ENCODE measurements at places on chromosomes 12 and 14.

DNA sequence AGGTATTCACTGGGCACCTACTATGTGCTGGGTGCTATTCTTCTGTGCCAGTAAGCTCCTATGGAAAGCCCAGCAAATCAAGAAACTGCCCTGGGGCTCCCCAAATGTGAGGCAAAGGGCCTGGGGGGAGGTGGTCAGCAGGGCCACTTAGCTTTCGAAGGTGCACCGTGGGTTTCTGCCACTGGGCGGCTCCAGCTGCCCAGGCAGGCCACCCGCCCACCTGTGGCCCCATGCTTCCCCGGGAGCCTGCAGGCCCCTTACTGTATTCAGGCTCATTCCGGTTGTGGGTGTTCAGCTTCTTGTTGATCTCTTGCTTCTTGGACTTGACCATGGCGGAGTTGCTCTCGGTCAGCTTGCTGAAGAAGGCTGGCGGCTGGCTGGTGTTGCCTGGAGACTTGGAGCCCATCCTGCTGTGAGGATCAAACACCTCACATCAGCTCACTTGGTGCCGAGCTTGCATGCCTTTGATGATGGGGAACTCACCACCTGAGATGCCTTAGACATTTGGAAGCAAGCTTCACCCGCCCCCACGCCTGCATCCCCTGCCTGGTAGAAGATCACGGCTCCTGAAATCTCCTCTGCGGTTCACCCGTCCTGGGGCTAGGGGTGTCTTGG lies 37.3 kb downstream of the RFLNA start:
- DNase-seq = no peak

DNA sequence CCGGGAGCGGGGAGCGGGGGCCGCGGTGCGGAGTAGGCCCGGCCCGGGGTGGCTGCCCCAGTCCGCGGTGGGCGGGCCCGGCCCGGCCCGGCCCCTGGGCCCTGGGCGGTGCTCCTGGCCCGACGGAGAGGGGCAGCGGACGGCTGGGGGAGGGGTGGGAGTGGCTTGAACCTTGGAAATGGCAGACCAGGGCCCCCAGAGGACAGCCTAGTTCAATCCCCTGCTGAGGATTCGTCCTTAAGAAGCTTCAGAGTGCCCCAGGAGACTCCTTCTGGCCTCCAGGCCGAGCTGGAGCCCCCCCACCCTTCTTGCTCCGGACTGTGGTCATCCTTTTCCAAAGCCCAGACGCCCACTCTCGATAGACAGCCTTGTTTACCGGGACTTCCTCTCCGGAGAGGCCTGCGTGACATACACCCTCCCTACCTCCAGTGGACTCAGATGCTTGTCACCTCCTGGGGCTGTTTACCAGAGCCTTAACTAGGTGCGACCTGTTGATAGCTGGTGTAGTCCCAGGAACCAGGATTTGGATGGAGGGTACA lies 458 bp downstream of the KHNYN start:
- DNase-seq = peak; percentile 66

GRCh38 chr14:22213120-22213519 lies 375.9 kb downstream of the DAD1 start:
- DNase-seq = peak; percentile 53

DNA sequence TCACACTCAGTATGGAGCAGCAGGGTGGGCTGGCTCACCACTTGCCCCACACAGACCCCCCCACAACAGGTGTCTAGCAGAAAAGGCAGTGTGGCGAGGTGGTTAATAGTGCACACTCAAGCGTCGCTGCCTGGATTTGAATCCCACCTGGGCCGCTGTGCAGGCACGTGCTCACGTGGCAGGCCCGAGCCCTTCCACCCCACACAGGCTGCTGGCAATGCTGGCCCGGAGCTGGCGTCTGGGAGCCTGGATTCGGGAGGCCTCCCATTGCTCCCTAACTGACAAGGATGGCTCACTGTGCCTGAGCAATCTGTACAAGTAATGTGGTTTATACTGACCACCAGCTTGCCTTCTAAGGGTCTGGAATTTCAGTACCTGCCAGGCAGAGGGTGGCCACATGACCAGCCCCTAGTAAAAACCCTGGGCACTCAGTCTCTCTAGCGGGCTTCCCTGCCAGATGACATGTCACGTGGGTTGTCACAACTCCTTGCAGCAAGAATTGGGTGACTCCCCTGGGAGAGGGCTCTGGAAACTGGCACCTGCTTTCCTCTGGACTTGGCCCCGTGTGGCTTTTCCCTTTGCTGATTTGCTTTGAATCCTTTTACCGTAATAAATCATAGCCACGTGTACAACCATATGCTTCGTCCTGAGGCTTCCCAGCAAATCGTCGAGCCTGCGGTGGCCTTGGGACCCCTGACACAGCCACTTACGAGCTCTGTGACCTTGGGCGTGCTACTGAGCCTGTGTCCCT lies 72.8 kb downstream of the SCARB1 start:
- DNase-seq = no peak

GRCh38 chr14:69752773-69753172 lies 14.2 kb upstream of the SRSF5 start:
- no peak for DNase-seq

DNA sequence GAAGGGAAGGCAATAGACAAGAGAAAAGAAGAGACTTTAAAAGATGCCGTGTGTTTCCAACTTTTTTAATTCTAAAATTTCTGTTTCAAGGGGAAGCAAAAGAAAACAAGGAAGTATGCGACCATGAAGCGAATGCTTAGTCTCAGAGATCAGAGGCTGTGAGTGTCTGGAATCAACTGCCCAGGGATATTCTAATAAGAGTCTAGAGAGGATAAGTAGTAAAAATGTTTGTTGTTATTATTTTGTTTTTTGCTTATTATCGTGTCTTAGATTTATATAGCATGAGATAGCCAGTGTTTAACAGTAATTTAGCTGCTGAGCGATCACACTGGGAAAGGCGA lies 421 bp downstream of the FCF1 start:
- no peak for DNase-seq

DNA sequence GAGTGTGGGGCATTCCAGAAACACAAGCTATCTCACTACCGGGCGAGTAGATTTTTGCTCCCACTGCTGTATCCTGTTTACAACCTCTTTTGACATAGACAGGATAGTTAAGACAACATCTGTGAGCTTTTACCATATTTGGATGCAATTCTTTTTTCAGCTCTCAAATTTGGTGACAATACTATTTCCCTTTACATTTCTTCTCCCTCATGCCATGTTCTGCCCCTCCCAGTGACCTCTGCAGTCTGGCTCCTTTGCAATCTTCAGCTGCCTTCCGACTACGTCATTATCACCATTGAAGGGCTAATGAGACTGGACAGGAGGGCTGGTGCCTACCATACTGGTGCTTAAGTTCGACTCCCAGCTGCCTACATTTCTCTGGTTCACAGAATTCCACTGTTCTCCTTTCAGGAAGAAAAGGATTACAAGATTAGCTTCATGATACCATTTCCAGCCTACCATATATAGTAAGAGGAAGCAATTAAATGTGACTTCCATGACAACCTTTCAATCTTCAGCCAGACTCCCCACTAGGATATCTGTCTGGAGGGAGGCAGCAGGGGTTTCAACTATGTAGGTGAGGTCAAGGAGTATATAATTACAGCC lies 251.6 kb downstream of the PHLDA1 start:
- DNase-seq = no peak

All from IMR-90 (cell line).